Lung microvascular endothelial cell (primary cell): ENCODE measurements at places on chromosomes 5 and 9.

GRCh38 chr9:113851873-113852272 lies 24.2 kb upstream of the ZNF618 start:
- DNase-seq: no peak

- peak; percentile 81 for DNase-seq
Observed at GRCh38 chr9:121686930-121687541, 35.6 kb downstream of the DAB2IP start.

GRCh38 chr5:158410976-158411375 lies 552.0 kb upstream of the CLINT1 start:
- no peak for DNase-seq

GRCh38 chr5:133831491-133832224 lies 136.8 kb downstream of the C5orf15 start:
- DNase-seq: no peak

GRCh38 chr5:15966651-15967050 lies 212.9 kb downstream of the MARCHF11 start:
- no peak for DNase-seq

GRCh38 chr5:139171779-139172404 lies 26.3 kb downstream of the SIL1 start:
- DNase-seq: no peak

DNA sequence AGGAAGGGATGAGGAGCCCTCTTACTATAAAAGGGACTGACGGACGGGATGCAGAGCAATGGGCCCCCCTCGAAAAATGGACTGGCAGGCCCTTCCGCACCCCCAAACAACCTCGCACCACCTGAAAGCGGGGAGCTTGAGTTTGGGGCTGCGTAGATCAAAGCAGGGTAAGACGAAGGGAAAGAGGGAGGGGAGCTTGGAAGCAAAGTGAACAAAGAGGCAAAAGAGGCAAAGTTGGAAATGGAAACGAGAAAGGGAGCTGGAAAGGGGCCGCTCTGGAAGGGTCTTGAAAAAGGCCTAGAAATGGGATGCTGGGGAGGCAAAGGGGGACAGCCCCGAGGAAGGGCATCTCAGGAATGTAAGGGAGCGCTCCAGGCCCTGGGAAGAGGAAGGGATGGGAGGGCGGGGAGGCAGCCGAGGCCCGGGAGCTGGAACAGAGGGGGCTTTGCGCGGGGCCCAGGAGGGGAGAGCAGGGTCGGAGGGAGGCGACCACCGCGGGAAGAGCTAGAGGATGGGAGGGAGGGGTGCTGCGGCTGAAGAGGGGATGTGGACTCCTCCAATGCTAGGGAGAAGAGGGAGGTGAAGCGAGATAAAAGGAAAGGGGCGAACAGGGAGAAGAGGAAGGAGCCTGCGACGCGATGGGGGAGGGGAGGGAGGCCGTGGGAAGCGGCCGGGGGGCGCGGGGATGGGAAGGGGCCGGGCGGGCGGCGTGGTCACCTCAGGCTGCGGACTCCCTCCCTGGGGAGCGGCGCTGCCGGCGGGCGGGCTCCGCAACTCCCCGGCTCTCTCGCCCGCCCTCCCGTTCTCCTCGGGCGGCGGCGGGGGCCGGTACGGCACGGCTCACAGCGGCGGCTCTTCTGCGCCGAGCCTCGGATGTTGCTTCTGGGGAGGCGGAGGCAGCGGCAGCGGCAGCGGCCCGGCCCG lies 577 bp downstream of the RNF145 start:
- peak; percentile 40 for DNase-seq
